ENCODE measurements at places on chromosomes 3 and 15.

- DNase-seq = no peak
Measured at GRCh38 chr3:124748560-124749198, 18.4 kb downstream of the UMPS start.

- no peak for DNase-seq
Measured at GRCh38 chr3:172167892-172168648, 128.7 kb downstream of the FNDC3B start.

GRCh38 chr3:17544632-17545031, 197.8 kb downstream of the TBC1D5 start:
- DNase-seq = no peak

GRCh38 chr3:197730200-197730599, 6.5 kb downstream of the RUBCN start:
- DNase-seq = no peak

GRCh38 chr3:143283432-143284128, 164.0 kb downstream of the CHST2 start:
- no peak for DNase-seq

GRCh38 chr3:21750831-21751391, at the start of gene ZNF385D:
Gene ZNF385D, minus strand, starts transcription at chr3:21751210. Its CDS starts 294 bp downstream, at chr3:21750916.
- peak; percentile 61 for DNase-seq

- no peak for DNase-seq
Measured at GRCh38 chr3:172261054-172261453, 187.2 kb downstream of the GHSR start.

DNA sequence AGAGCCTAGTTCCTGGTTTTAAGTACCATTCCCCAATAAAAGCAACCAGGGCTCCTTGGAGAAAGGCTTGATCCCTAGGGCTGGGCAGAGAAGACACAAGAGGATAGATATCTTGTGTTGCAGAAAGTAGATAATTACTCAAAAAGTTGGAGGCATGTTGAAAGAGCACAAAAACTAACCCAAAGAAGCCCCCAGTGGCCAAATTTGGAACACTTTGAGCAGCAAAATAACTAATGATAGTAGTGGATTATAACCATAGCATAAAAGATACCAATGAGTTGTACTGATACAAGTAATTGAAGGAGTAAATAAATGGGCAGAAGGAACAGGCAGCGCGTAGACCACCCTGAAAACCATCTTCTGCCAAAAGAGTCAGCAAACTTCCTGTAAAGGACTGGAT, 12.0 kb downstream of the EXOSC7 start:
- DNase-seq = no peak

- no peak for DNase-seq
Measured at GRCh38 chr3:180287703-180288102, 251.0 kb upstream of the PEX5L start.

GRCh38 chr15:36807134-36807764, 227.8 kb downstream of the CDIN1 start:
- no peak for DNase-seq

GRCh38 chr15:101429646-101430045, 59.9 kb downstream of the PCSK6 start:
- no peak for DNase-seq

DNA sequence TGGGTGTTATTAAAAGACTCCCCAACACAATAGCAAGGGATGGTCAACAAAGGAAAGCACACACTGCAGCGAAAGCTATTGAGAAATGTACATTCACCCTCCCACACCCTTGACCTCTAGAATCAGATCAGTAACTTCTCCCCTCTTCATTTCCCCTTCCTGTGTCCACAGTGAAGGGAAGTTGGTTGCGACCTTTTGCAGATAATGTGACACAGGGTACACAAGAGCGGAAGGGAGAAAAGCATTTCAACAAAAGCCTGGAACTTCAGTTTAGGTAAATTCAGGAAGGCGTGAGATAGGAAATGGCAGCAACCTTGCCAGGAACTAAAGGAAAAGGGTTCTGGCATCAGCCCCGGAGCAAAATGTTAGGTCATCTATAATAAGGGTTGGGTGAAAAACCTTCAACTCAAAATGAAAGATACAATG, 899.8 kb downstream of the MCTP2 start:
- no peak for DNase-seq

DNA sequence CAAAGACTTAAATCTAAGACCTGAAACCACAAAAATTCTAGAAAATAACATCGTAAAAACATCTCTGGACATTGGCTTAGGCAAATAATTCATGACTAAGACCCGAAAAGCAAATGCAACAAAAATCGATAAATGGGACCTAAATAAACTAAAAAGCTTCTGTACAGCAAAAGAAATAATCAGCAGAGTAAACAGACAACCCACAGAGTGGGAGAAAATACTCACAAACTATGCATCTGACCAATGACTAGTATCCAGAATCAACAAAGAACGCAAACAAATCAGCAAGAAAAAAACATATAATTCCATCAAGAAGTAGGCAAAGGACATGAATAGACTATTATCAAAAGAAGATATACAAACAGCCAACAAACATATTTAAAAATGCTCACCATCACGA, 749.4 kb downstream of the PLOD2 start:
- no peak for DNase-seq

- no peak for DNase-seq
Measured at GRCh38 chr15:52140646-52141045, 28.1 kb upstream of the BCL2L10 start.

- no peak for DNase-seq
Measured at GRCh38 chr3:24027946-24028345, 82.9 kb downstream of the NR1D2 start.

DNA sequence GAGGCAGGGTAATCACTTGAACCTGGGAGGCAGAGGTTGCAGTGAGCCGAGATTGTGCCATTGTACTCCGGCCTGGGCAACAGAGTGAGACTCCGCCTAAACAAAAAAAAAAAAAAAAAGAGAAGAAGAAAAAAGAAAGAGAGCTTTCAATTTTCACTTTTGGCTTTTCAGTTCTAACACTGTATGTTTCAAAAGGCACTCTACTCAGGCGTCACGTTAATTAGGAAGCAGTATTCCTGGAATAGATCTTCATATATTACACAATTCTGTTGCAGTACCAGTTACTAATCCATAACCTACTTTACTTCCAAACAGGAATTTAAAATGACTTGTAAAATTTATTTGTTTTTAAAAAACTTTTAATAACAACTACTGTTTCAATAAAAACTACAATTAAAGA, 131.7 kb upstream of the PLXND1 start:
- DNase-seq = no peak

- no peak for DNase-seq
Measured at GRCh38 chr3:11996480-11996879, 7.7 kb upstream of the SYN2 start.

DNA sequence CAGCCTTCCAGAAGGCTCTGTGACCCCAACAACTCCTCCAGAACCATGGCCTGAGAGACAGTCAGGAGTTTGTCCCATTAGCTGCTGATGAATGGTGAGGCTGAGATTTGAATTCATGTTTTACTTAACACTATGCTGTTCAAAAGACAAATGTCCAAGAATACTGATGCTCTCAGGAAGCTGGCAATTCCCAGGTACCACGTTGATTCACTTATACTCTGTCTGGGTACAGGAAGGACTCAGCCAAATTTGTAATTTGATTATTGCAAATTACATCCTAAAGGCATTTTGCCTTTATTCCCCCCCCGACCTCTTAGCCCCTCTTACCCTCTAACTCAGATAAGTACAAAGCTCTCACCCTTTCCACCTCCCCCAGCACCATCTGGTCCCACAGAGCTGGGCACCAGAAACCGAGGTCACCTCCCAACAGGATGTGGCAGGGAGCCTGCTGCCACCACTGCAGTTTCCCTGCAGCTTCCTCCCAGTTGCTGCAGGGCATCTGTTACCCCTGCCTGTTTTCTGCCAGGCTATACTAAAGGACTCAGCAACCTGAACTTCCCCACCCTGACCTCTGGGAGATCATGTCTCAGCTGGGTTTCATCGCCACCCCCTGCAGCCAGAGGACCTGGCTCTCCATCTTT, 33.6 kb downstream of the EAF1 start:
- DNase-seq = no peak

DNA sequence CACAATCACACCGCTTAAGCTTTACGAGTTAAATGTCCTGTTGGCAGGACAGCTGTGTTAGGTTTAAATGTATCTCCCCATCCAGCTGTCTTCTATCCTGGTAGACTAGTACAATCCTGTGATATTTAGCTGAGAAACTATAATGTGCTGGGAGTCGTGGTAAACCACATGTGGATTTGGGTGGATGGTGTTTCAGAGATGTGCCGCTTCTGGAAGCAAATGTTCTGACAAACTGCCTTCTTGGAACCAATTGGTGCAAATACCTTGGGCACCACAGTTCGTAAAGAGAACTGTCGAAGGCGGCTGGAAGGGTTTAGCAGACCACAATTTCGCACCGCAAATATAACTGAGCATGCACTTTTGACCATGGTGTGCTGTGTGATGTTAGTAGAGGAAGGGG, 15.0 kb downstream of the SCG5 start:
- no peak for DNase-seq

GRCh38 chr3:99651531-99651930, 13.1 kb downstream of the COL8A1 start:
- DNase-seq = no peak

GRCh38 chr3:77014226-77014625, 25.7 kb upstream of the ROBO2 start:
- DNase-seq = no peak

- DNase-seq = no peak
Measured at GRCh38 chr15:78321786-78322185, 18.4 kb upstream of the CRABP1 start.

- DNase-seq = peak; percentile 90
Measured at GRCh38 chr3:187740421-187741399, 4.6 kb downstream of the BCL6 start.

DNA sequence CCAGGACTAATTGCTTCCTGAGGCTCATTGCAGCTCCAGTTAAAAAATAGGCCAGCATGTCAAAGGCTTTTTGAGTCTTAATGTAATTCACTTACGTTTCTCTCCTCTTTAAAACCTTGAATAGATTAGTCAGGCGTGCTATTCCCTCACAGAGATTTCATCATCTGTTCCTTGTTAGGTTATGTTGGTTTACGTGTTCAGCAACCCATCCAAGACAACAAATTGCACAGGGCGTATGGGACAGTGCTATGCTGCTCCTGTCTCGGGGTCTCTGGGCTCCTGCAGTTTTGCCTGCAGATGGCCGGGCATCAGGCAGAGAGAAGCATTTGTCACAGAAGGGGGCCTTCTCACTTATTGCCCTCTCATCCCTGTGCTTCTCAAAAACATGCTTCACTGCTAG, 117.1 kb downstream of the CHDH start:
- no peak for DNase-seq

GRCh38 chr15:60379525-60380274, 18.1 kb downstream of the ANXA2 start:
- no peak for DNase-seq
